ENCODE measurements at places on chromosomes 3 and 15.
A peak's percentile ranks its signal among the peaks of the same experiment; 100 is the strongest.

- no peak for DNase-seq
These were observed 32.5 kb upstream of the BFSP2 start for GRCh38 chr3:133367403-133367802.

DNA sequence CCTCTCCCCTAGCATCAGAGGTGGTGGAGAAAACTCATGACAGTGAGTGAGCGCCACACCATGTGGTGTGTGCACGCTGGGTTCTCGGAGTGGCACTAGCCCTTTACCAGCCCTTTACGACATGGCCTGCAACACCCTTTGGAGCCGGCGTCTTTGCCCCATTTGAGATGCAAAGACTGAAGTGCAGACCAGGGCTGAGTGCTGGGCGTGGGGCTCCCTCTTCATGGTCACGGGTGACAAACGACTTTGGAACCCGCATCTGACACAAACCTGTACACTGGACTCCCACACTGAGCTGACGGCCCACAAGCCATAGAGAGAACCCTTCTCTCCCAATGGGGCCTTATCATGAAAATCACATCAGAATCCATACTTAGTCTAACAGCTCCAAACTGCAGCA, 76.8 kb upstream of the ALDH1L1 start:
- no peak for DNase-seq

DNA sequence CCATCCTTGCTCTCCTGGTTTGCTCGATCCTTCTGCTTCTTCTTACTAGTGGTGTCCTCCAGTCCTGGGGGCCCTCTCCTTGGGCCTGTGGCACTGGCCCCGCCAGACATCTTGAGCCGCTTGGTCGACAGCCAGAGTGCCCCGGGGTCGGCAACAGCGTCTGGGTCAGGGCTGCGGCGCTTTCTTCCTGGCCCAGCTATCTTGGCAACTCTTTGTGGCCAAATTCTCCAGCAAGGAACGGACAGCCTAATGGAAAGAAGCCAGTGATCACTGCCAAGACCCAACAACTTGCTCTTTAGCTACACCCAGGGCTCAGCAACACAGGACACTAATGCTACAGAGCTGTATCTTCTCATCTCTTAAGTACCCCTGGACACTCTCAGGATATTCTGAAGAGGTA, 1.6 kb downstream of the USP19 start:
- no peak for DNase-seq

GRCh38 chr3:189937302-189938127, 183.2 kb downstream of the P3H2 start:
- DNase-seq = peak; percentile 93

DNA sequence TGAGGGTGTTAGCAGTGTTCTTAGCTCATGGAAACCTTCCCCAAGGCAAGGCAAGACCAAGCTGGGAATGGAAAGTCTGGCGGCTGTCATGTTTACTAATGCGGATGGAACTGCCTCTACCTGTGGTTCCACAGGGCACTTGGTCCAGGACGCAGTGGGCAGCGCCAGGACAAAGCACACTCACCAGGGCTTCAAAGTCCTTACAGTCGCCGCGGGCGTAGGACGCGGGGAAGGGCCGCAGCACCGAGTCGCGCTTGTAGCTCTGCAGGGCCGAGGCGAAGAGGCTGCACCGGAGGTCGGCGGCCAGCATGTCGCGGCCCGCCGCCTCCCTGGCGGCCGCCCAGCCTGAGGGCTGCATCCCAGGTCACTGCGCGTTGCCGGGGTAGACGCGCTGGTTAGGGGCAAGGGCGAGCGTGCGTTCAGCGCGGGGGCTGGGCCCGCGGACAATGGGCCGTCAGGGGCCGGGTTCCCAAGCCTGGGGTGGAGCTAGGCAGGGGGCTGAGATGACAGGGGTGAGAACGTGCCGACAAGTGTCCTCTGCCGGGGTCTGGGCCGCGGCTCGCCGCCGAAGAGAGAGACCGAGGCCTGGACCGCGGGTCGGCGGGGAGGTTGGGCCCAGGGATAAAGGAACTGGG, 497 bp downstream of the PARP16 start:
- no peak for DNase-seq

DNA sequence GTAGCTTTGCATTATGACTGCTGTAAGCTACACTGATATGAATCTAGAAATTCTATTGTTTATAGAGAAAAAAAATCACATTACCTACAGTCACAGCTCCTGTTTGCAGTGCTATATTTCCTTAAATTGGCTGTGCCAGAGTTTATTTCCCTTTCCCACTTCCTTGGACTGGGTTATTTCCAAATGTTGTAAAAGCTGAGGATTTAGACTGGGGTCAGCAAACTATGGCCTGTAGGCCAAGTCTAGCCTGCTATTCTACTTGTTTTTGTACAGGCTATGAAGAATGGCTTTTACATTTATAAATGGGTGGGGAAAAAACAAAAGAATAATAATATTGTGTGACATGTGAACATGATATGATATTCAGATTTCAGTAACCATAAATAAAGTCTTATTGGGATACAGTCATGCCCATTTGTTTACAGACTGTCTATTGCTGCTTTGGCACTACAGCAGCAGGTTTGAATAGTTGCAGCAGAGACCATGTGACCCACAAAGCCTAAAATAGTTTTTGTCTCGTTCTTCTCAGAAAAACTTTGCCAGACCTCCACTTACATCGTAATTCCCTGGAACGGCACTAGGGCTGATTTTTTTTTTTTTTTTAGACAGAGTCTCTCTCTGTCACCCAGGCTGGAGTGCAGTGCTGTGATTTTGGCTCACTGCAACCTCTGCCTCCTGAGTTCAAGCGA, 7.8 kb downstream of the GLDN start:
- no peak for DNase-seq

Data from AG08395 (cell line).